ENCODE measurements at places on chromosomes 4 and X.

- no peak for DNase-seq
Observed at GRCh38 chr4:151250706-151251105, 26.3 kb upstream of the PRSS48 start.

DNA sequence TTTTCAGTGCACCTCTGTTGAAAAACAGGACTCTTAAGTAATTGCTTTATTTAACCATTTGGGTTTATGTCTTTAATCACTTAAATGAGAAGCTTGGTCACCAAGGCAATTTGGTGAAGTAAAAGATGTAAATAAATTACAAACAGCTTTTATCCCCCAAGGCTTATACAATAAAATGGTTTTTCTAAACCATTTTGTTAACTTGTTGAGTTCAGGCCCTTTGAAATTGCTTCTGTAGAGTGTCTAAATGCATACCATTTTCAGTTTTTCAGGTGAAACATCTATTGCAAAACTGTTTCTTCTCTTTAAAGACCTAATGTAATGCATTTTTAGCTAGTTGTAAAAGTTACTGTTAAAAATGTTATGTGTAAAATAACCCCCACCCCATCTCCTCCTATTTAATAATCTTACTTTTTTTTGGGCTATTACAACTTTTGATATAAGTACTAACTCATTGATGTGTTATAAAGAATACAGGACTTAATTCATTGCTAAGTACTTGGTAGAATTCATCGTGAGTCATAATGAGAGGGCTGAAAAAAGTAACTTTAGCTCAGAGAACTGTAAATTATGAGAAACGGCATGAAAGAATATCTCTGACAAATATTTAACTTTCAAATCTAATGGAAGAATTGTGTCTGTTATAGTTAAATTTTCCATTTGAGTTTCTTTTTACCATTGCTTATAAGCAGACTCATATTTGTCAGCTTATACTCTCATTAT, 4.5 kb downstream of the RAPGEF2 start:
- DNase-seq, result no peak

DNA sequence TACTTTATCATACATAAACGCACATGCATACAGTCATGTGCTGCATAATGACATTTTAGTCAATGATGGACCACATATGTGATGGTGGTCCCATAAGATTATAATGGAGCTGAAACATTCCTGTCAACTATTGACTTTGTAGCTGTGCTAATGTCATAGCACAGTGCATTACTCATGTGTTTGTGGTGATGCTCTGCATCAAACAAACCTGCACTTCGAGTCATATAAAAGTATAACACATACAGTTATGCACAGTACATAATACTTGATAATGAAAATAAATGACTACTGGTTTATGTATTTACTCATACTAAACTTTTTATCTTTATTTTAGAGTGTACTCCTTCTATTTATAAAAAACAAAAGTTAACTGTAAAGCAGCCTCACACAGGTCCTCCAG, 60.5 kb upstream of the MCUB start:
- no peak for DNase-seq

GRCh38 chr4:121785479-121785878, 15.6 kb upstream of the EXOSC9 start:
- no peak for DNase-seq

- DNase-seq, result peak; percentile 83
Observed at GRCh38 chrX:150688911-150689451, 4.2 kb upstream of the MTMR1 start.

GRCh38 chr4:77849278-77849965, 13.2 kb upstream of the MRPL1 start:
- DNase-seq, result no peak

GRCh38 chr4:90219822-90220221, 92.6 kb downstream of the CCSER1 start:
- no peak for DNase-seq

DNA sequence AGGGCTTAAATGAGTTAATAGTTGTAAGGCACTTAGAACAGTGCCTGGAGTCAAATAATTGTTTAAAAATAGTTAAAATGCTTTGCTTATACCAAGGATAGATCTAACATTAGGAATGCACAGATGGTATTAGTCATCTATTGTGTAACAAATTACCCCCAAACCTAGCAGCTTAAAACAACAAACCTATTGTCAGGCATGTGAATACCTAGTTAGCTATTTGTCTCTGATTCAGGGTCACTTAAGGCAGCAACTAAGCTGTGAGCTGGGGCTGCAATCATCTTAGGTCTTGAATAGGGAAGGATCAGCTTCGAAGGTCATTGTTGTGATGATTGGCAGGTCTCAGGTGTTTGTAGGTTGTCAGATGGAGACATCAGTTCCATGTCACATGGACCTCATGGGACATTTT, 42.4 kb upstream of the AGA start:
- DNase-seq, result peak; percentile 96
